ENCODE measurements at places on chromosomes 12 and 14. TPM values are rescaled to one million over a fixed set of nuclear protein-coding genes. Genes with fewer than 3 reads are reported as not detected.

- DNase-seq = peak; percentile 76
Observed at GRCh38 chr14:75176142-75176820, at the start of gene TMED10. TSS of gene TMED10 (minus strand) at chr14:75176612. CDS start at chr14:75176579, 33 bp downstream.

FAM181A gene
- total RNA-seq = not detected

DNA sequence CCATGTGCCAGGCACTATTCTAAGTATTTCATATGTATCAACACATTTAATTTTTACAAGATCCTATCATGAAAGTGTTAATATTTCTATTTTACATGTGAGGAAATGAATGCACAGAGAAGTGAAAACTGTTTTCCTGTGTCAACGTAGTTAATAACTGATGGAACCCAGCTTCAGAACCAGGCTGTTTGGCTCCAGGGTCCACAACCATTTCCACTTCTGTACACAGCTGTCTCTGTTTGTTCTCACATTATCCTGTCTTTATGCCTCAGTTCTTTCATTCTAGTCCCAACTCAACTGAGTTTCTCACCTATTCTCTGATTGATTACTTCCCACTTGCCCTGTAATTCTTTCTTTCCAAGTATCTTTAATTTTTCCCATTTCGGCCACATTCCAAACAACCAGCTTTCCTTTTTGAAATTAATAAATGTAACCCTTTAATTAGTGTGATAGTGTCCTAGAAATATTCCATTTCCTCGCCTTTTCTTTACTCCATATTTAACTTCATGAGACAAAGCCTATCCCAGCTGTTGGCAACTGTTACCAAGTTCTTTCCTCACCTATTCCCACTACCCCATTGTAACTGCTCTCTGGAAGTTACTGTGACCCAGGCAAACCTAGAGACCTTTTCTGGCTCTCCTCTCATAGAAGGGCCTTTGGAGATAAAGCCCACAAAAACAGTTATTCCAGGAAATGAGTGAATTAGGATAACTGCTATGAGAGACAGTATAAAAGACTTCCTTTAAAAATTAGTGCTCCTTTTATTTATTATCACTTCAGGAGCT, 218.7 kb downstream of the RASSF9 start:
- no peak for DNase-seq

- DNase-seq = no peak
Observed at GRCh38 chr12:127542391-127542790, 724.6 kb upstream of the TMEM132C start.

- DNase-seq = peak; percentile 91
Observed at GRCh38 chr12:12870465-12870864, 20.9 kb upstream of the GPRC5A start.

MYF5 gene
- not detected for total RNA-seq

DNA sequence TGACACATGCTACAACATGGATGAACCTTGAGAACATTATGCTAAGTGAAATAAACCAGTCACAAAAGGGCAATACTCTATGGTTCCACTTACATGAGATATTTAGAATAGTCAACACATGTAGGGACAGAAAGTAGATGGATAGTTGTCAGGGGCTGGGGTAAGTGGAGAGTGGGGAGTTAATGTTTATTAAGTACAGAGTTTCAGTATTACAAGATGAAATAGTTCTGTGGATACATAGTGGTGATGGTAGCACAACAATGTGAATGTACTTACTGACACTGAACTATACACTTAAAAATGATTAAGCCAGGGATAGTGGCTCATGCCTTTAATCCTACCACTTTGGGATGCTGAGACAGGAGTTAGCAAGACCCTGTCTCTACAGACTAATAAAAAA, 8.7 kb downstream of the NUP107 start:
- no peak for DNase-seq

ACIN1 gene
- 142 TPM for total RNA-seq

LRP1-AS gene
- total RNA-seq = not detected

DNA sequence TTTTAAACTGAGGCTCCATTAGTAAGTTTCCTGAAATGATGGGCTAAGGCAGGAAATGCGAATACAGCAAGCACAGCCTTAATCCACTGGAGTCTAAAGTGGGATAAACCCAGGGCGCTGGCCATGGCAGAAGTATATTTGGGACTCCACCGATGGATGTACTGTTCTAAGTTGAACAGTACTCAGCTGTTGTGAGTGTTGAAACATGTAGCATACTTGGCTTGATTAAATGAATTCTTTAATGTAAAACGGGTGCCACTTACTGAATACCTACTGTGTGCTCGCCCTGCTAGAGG, 996 bp downstream of the SSPN start:
- DNase-seq = no peak

GALNT8 gene
- 0.35 TPM for total RNA-seq

GRCh38 chr12:2854669-2855453, 2.0 kb downstream of the TEX52 start:
- DNase-seq = no peak

TAS2R9 gene
- 0.18 TPM for total RNA-seq

DNA sequence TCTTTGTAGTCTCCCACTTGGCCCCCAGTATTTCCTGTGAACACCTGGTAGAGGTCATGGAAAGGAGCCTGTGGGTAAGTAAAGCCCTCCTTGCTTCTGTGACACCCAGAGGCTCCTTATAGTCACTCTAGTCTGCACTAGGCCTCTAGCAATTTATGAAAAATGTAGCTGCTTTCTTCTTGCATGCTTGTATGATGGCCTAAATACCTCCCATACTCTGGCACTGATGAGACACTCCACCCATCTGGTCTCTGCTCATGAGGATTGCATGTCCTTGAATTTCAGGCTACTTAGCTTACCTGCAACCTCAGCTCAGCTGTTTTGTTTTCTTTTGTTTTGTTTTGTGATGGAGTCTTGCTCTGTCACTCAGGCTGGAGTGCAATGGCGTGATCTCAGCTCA, 4.6 kb upstream of the A2ML1 start:
- no peak for DNase-seq

DNA sequence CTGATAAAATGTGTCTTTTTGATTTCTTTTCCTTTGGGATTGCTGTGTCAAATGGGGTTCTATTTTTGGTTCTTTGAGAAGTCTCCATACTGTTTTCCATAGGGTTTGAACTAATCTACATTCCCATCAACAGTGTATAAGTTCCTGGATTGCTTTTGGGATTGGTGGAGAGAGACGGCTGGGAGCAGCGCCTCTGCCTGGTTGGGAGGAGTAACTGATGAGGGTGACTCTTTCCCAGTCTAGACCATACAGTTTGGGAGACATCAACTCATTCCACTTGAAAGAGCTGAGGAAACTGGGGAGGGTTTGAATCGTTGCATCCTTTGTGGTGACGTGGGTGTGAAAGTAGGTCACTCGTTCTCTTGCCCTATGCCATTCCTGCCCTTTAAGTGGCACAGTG, 42.3 kb upstream of the KCNA1 start:
- DNase-seq = no peak

GRCh38 chr14:93430315-93431035, at the start of gene UNC79:
TSS of gene UNC79 (plus strand) at chr14:93430939. CDS start at chr14:93431030, 91 bp downstream.
- no peak for DNase-seq

- no peak for DNase-seq
Observed at GRCh38 chr14:93965287-93965821, 11.0 kb downstream of the ASB2 start.

CCDC184 gene
- total RNA-seq = 0.41 TPM

DNA sequence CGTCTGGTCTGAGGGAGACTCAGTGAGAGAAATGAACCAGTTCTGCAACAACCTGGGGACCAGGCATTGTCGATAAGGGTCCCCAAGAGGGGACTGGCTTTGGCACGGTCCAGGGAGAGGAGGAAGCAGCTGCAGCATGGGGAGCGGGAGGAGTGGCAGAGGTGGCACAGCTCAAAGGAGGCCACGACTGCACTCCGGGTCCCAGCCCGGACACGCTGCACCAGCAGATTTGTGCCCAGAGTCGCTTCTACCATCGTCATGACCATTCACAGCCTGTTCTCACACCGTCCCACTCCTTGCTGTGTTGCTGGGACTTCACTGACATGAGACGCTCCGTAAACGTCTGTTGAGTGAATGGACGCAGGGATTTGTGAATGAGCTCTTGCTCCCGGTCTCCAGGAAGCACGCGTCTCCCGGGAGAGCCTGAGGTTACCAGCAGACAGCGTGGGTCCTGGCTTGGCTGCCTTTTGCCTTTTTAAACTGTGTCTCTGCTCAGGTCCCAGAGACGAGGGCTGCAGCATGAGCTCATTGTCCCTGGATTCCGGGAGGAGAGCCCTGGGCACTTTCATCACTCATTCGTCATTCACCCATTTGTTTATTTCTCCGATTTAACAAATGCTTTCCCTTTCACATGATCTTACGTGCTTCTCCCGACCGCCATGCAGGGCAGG, 137.0 kb downstream of the PIWIL1 start:
- DNase-seq = no peak

DNA sequence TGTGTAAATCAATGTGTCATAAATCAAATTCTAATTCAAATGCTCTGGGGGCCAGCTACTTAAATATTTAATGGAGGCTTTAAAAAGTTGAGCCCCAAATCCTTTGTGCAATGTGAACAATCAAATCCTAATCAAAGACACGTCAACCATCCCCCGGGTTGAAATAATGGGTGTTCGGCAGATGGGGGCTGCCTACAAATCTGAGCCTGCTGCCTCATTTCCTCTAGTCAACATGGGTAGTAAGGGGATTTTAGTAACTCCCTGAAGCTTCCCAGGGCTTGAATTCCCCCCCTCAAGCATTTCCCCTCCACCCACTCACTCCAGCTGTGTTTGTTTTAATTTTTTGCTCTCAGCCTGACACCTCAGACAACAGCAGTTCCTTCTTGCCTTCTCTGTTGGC, 37.8 kb downstream of the SRRM4 start:
- no peak for DNase-seq

TCL1B gene
- total RNA-seq = not detected

DNA sequence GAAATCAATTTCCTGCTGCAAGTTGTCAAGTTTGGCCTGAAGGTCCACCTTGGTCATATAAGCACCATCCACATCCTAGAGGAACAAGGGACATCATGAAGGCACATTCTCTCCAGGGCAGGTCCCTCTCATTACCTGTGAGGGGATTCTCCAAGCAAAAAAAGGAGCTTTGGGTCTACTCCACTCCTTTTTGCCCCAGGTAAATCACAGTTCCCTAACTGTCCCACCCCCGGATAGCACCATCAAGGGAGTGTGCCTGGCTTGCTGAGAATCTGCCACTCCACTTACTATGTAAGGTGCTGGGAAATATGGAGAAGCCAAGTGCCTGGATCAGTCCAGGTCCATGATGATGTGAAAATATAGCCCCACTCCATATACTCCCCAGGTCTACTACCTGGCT, 2.5 kb downstream of the KRT1 start:
- DNase-seq = no peak

- no peak for DNase-seq
Observed at GRCh38 chr12:92151916-92152315, 6.3 kb upstream of the BTG1 start.

OR6C74 gene
- not detected for total RNA-seq

DNA sequence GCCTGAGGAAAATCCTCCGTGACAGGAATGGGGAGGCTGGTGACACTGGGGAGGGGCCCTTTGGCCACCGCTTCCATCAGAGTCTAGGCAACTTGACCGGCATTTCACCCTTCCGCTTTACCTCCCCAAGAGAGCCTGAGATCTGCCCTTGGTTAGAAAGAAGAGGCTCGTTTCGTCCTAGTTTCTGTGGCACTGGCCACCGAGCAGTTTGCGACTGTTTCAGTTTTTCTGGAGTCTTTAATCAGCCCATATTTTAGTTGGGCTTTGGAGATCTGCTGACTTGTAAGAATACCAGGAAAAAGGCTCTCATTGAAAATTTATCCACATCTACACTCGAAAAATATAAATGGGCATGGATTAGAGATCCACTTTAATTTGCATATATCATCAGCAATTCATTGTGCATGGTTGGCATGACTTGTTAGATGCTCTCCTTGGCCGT, 414 bp upstream of the ANKS1B start:
- no peak for DNase-seq

NOVA1 gene
- 4.5 TPM for total RNA-seq

P3H3 gene
- total RNA-seq = 87.9 TPM

NR1H4 gene
- 0.15 TPM for total RNA-seq

GRCh38 chr14:24249230-24250021, 7.0 kb upstream of the TINF2 start:
- no peak for DNase-seq

FZD10 gene
- total RNA-seq = not detected

DNA sequence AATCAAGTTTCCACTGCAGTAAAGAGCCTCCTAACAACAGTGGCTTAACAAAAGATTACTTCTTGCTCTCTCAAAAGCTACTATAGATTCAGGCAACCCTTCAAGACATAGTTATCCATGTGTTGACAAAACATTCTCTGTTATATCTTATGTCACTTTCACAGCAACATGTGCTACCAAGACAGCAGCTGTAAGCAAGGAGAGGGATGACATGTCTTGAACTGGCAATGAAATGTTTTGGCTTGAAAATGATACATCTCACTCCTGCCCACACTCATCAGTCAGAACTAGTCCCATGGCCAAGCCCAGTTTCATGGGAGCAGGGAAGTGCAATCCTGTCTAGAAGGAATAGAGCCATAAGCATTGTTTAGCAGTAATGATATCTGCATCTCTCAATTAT, 10.7 kb upstream of the GRIN2B start:
- DNase-seq = no peak

DNA sequence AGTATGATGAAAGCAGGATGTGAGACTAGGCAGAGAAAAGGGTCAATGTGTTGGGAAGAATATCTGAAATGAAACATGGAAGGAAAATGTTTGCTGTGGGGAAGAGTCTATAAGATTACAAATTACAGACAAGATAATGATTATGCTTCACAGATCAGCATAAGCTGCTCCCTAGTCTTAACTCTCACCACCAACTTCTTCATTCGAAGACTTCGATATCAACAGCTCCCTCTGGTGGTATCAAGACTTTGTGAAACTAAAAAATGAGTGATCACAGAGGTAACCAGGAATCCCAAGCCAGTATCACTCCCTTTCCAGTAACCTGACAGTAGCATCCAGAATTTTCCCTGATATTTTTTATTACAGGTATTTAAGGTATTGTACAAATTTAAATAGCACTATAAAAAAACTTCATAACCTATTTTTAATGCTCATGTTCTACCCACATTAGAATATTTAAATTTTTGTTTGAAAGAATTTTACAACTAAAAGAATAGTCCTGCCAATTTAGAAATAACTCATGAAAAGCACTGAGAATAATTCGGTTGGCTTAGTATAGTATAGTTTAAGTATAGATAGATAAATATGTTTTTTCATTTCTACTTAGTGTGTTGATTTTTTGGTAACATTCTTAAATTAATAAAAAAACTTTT, 84.4 kb downstream of the C2CD5 start:
- DNase-seq = no peak

FKBP4 gene
- total RNA-seq = 33.6 TPM

GRCh38 chr12:2234091-2234490, 181.3 kb downstream of the CACNA1C start:
- DNase-seq = no peak

CAND1 gene
- 53.5 TPM for total RNA-seq
